Mesangial cell (primary cell): ENCODE measurements at places on chromosomes 5 and 9. TPM values are rescaled to one million over a fixed set of nuclear protein-coding genes. Genes with fewer than 3 reads are reported as not detected.

OLFM1 gene
- 1.3 TPM in 1 of 2 replicates, not detected in the other for total RNA-seq

TPPP gene
- total RNA-seq = 0.65 and 1.1 TPM in 2 replicates

LCN6 gene
- not detected in 2 replicates for total RNA-seq

ARHGEF28 gene
- total RNA-seq = 32.4 and 59.5 TPM in 2 replicates

TRPM6 gene
- total RNA-seq = under 0.01 and 0.16 TPM in 2 replicates

MYMK gene
- not detected in 2 replicates for total RNA-seq

OR1J2 gene
- total RNA-seq = not detected in 2 replicates

LCN1 gene
- not detected in 2 replicates for total RNA-seq

GFI1B gene
- not detected in 2 replicates for total RNA-seq

ORM1 gene
- total RNA-seq = not detected in 2 replicates

PRDM9 gene
- not detected in 2 replicates for total RNA-seq

CORO2A gene
- 2.7 and 3.1 TPM in 2 replicates for total RNA-seq

SMIM27 gene
- total RNA-seq = 5.4 and 10.1 TPM in 2 replicates

PLPP7 gene
- total RNA-seq = 4.4 and 4.7 TPM in 2 replicates

TMEFF1 gene
- 3.3 and 3.9 TPM in 2 replicates for total RNA-seq

PROB1 gene
- 3.1 and 3.4 TPM in 2 replicates for total RNA-seq

SOX30 gene
- 0.33 and 0.51 TPM in 2 replicates for total RNA-seq

TXNDC8 gene
- total RNA-seq = not detected in 2 replicates

STOML2 gene
- 157 and 232 TPM in 2 replicates for total RNA-seq

F12 gene
- 3.7 and 5.1 TPM in 2 replicates for total RNA-seq

GTF2H2 gene
- 9.8 and 18.7 TPM in 2 replicates for total RNA-seq

PCDHGA11 gene
- 5.4 and 10.4 TPM in 2 replicates for total RNA-seq

FRMD3 gene
- total RNA-seq = 1.3 and 2.9 TPM in 2 replicates

TGFBI gene
- 494 and 856 TPM in 2 replicates for total RNA-seq

CERCAM gene
- total RNA-seq = 91.9 and 147 TPM in 2 replicates

PCA3 gene
- not detected in 2 replicates for total RNA-seq

TLX3 gene
- not detected in 2 replicates for total RNA-seq

C1QTNF2 gene
- total RNA-seq = 0.65 TPM in 1 of 2 replicates, not detected in the other

DNAH5 gene
- total RNA-seq = 0.76 and 0.98 TPM in 2 replicates

SLC6A18 gene
- total RNA-seq = not detected in 2 replicates

KCTD16 gene
- 0.13 and 1.1 TPM in 2 replicates for total RNA-seq

LRRC8A gene
- total RNA-seq = 66.5 and 72.4 TPM in 2 replicates

IFNK gene
- total RNA-seq = not detected in 2 replicates

HTR1A gene
- not detected in 2 replicates for total RNA-seq

RASEF gene
- total RNA-seq = 2.4 and 2.9 TPM in 2 replicates

ST8SIA4 gene
- total RNA-seq = 0.49 and 3.8 TPM in 2 replicates

FOXD4L4 gene
- total RNA-seq = not detected in 2 replicates

UNC13B gene
- 20.0 and 22.4 TPM in 2 replicates for total RNA-seq

ADGRD2 gene
- total RNA-seq = not detected in 2 replicates

HSPB3 gene
- not detected in 2 replicates for total RNA-seq

ARAP3 gene
- total RNA-seq = 6.0 and 7.2 TPM in 2 replicates

IFNA8 gene
- not detected in 2 replicates for total RNA-seq

SLC27A6 gene
- total RNA-seq = under 0.01 and 0.63 TPM in 2 replicates

PHF24 gene
- under 0.01 TPM in 1 of 2 replicates, not detected in the other for total RNA-seq

NIM1K gene
- 0.13 TPM in 1 of 2 replicates, not detected in the other for total RNA-seq

PFN3 gene
- total RNA-seq = not detected in 2 replicates

GFPT2 gene
- 14.2 and 18.6 TPM in 2 replicates for total RNA-seq

GCNT4 gene
- 0.65 and 1.1 TPM in 2 replicates for total RNA-seq

IGIP gene
- total RNA-seq = 0.65 and 2.2 TPM in 2 replicates

CCDC152 gene
- total RNA-seq = 0.25 and 0.49 TPM in 2 replicates

LAMC3 gene
- total RNA-seq = 1.1 and 1.3 TPM in 2 replicates

RNF145 gene
- total RNA-seq = 37.0 and 40.2 TPM in 2 replicates

PCDHA9 gene
- total RNA-seq = under 0.01 TPM in 1 of 2 replicates, not detected in the other

LCNL1 gene
- 2.5 TPM in 1 of 2 replicates, not detected in the other for total RNA-seq

SGCD gene
- total RNA-seq = 0.49 and 0.76 TPM in 2 replicates
